Left ventricle myocardium superior (tissue), 1 donor: ENCODE measurements at places on chromosomes 3 and 15.

DNA sequence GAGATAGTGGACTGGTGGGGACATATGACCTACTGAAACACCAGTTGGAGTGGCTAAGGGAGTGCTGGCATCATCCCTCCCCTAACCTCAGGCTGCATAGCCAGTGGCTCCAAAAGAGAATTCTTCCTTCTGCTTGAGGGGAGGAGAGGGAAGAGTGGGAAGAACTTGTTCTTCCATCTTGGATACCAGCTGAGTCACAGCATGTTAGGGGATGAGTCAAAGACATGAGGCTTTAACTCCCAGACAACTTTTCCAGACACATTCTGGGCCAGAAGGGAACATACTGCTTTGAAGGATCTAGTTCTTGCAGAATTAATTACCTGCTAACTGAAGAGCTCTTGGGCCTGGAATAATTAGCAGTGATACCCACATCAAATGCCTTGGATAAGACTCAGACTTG lies 36.8 kb upstream of the PEX5L start:
- DNase-seq: no peak

- DNase-seq: no peak
Observed at GRCh38 chr3:55624238-55624637, 137.1 kb upstream of the WNT5A start.

DNA sequence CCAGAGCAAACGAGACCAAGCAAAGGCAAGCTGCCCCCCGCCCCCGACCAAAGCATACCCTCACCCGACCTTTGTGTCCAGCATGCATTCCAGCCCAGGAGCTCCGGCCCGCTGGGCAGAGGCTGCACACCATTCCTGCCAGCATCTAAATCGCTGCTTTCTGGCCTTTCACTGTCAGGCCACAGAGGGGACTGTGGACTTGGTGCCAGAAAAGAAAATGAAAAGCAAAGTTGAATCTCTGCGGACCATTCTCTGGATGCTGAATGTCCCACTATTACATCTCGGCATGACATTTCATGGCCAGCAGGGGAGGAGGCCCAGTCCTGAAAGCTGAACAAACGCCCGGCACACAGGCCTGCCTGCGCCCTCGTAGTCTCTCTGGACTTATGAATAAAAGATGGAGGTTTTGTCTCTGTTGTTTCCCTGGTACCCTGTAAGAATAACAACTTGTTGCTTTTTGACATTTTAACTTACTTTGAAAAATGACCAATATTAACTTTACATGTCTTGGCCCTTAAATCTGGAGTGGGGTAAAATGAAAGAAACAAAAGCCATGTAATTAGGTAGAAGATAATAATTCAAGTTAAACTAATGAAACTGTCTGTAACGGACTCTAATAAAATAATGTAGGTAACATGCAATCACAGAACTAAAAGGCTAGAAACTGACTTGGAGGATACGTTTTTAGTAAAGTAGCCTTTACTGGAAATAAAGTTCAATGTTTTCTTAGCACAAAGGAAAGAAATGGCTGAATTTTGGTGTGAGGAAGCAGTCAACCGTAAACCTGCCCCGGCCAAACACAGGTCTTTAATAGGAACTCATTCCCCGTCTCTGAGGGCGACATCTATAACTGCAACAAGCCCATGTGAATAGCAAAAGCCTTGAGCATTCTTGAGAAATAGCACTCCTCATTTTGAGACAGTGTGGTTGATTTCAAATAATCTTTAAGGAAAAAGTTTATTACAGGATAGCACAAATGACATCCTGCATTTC lies 12.7 kb downstream of the IL17RD start:
- peak; percentile 62 for DNase-seq

DNA sequence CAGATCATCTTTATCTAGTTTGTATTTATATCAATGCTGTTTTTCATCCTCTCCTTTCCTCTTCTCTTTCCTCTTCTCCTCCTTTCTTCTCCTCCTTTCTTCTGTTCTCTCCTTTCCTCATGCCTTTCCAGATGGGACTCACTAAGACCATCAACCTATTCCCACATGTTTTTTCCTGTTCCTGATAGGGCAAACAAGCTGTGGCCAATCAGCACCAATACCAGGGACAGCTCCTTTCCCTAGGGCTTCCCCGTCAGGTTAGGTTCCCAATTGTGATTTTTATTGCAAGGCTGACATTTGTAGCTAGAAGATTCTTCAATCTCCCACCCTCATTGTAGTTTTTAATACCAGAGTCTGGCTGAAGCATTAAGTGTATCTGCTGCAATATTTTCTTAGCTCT lies 76.3 kb upstream of the COL8A1 start:
- no peak for DNase-seq

DNA sequence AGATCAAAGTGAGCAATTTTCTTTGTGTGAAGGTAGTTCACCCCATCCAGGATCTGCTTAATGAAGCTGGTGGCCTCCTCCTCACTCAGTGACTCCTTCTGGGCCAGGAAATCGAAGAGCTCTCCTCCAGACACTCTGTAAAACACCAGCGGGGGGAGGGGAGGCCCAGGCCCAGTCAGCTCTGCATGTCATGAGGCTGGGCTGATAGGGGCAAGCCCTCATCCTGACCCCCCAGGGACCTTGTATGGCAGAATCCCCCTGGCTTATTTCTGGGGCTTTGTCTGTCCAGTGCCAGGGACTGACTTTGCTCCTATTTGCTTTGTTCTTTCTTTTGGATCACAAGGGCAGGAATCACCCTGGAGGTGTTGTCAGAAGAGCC lies 74.9 kb downstream of the DAPK2 start:
- no peak for DNase-seq

DNA sequence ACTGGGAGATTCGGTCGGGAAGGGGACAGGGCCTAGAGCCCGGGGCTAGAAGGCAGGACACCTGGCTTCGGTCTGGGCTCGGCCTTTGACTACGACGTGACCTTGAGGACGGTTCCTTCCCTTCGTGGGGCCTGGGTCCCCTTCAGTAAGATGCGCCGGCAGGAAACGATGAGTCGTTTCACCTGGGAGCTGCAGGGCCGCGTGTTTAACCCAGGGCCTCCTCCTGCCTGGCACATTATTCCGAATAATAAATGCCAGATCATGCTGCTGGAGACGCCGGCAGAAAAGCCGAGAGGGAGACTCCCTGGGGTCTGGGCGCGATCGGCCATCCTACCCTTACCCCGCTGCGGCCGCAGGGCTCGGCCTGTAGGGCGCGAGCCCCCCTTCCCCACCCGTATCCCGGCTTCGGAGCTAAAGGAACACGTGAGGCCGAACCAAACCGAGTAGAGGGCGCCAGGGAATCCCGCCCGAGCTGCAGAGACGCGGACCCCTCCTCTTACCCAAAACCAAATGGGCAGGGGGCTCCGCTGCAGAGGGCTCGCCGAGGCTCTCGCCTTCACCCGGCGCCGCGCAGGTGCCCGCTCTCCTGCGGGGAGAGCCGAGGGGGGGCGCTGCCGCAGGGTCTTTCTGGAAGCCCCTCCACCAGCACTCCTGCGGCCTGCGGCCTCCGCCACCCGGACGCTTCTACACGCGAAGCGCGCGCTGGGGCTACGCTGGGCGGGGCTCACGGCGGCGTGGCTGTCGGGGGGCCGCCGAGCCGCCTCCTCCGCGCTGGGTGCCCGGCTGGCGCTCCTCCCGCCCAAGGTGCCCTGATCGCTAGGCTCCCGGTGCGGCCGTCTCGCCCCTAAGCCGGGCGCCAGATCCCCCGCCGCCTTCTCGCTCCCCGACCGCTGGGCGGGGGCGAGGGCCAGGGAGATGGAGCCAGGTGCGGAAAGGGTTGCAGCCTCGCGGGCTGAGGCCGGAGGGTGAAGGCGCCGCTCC lies at the start of gene BDH1:
Gene BDH1, minus strand, starts transcription at position 688 of the 981 bp plus-strand sequence. CDS start 9,525 bp downstream, outside the sequence.
- peak; percentile 63 for DNase-seq

GRCh38 chr3:183158551-183159006 lies 4.0 kb downstream of the LAMP3 start:
- DNase-seq: no peak

DNA sequence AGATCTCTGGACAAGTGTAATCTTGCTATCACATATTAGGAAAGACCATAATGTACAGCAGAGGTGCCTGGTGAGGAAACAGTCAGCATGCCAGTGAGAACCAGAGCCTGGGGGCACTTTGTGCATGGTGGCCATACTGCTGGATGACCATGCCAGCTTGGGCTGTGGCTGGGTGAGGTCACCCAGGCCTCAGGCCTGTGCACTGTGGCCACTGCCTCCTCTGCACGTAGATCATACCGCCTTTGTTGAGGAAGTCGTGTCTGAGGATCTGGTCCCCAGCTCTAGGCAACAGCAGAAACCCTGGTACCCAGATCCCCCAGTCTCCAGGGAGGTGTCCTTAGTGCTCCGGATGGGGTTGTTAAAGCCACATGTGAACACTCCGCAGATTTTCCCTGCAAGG lies 38.9 kb downstream of the ZNF710 start:
- no peak for DNase-seq

DNA sequence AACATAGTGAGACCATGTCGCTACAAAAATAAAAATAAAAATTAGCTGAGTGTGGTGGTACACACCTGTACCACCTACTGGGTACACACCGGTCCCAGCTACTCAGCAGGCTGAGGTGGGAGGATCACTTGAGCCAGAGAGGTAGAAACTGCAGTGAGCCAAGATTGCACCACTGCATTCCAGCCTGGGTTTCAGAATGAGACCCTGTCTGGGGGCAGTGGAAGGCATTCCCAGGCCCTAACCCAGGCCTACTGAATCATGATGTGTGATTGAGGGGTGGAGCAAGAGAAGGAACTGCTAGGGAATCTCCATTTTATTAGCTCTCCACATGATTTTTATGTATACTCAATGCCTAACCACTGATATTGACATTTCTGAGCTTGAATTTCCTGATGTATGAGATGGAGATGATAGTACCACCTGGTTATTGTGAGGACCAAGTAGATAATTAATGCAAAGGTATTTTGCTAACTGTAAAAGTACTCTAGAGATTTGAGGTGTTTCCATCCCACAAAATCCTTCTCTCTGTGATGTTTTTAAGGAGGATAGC lies 169.5 kb upstream of the UMPS start:
- DNase-seq: no peak

- DNase-seq: no peak
Observed at GRCh38 chr3:68287101-68287500, 632.7 kb upstream of the SUCLG2 start.

DNA sequence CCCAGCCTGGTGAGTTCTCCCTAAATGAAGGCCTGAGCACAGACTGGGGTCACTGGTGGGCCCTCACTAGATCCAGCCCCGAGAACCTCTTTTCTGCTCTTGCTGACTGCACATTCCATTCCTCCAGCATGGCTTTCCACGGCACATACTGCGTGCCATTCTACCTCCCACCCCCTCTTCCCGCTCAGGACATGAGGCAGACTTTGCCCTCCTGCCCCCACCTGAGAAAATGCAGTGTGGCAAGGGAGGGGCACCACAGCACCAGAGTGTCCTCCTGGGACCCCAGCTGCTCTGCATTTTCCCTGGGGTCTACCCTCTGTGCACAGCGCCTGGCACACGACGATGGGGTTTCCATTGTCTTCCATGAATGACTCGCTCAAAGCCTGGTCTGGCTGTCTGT lies 6.1 kb upstream of the SLCO2A1 start:
- no peak for DNase-seq

DNA sequence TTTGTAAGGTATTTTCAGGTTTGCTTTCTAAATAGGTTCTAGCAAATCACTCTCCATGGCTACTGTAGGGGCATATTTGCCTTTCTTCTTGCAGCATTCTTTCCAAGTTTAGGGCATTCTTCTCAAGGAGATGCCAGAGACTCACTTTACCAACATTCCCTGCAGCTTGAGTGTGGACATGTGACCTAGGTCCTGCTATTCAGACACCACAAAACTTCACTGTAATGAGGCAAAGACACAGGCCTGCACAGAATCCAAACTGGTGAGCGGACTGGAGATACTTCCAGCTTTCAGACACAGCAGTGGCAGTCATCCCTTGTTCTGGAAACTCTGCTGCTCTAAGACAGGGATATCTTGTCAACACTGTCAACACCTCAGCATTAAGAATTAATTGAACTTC lies 146.4 kb upstream of the PFN2 start:
- DNase-seq: no peak

DNA sequence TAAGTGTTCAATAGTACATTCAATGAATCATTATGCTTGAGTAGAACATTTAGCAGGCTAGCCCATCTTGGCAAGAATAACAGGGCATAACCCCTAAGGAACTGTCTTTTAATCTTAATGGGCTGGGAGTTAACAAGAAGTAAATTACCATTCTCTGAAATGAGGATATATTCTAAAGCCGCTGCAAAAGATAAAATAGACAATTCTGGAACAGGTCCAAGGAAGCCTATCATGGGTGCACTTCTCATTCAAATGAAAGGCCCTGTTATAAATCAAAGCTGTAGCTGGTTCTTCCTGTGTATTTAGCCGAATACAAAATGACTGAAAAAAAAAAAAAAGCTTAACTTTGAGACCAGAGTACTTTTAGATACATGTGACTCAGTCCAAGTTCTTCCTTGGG lies 15.6 kb downstream of the MTHFS start:
- no peak for DNase-seq

DNA sequence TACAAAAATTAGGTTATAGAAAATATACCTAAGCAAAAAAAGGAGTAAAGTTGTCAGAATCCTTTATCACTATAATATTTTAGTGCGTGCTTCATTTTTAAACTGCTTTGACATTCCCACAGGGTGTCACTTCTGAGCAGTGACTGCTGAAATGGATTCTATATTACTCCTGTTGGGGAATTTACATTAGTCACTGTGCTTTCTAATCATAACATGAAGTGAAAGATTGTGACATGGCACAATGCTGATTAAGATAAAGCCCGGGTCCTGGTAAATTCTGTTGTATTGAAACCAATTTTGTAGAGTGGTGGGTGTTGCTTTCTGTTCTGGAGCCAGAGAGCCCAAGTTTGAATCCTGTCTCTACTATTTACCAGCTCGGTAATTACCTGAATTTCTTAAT lies 36.4 kb upstream of the EHHADH start:
- no peak for DNase-seq

GRCh38 chr3:128620268-128620691 lies 30.3 kb downstream of the RPN1 start:
- no peak for DNase-seq

GRCh38 chr15:68488290-68488689 lies 56.3 kb upstream of the ITGA11 start:
- DNase-seq: no peak

DNA sequence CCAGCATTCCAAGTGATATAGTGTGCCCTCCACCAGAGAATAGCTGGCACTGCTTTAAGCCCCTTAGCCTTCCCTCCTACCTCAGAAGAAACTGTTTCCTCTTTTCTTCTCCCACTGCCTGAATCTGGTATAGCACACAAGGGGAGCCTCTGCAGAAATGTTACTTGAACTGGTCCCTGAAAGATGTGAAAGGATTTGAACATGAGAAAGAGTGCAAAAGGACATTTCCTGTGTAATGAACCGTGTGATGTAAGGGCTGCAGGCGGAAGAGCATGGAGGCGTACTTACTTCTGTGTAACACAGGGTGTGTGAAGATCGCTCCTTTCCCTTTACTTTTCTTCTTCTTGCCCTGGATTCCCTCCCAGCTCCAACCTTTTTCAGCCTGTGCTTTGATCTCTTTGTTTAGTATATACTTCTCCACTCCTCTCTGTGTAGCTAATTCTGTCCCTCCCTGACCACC lies 8.4 kb downstream of the TMOD3 start:
- no peak for DNase-seq

- DNase-seq: no peak
Observed at GRCh38 chr3:25153561-25153960, 274.5 kb upstream of the RARB start.
